ENCODE measurements at places on chromosomes 7 and 10.
A peak's percentile ranks its signal among the peaks of the same experiment; 100 is the strongest.

- no peak for DNase-seq
Observed at GRCh38 chr10:99850021-99850766, 67.8 kb downstream of the ABCC2 start.

- DNase-seq: peak; percentile 69
Observed at GRCh38 chr7:150898475-150899011, 46.2 kb downstream of the AOC1 start.

GRCh38 chr10:95661818-95662217 lies 5.3 kb upstream of the ALDH18A1 start:
- no peak for DNase-seq

- no peak for DNase-seq
Observed at GRCh38 chr10:102869258-102870198, at the start of gene AS3MT. Gene AS3MT (plus strand): TSS chr10:102869470. CDS start chr10:102869593, 123 bp downstream.

GRCh38 chr10:11443468-11444154 lies 167.8 kb downstream of the USP6NL start:
- DNase-seq: no peak

DNA sequence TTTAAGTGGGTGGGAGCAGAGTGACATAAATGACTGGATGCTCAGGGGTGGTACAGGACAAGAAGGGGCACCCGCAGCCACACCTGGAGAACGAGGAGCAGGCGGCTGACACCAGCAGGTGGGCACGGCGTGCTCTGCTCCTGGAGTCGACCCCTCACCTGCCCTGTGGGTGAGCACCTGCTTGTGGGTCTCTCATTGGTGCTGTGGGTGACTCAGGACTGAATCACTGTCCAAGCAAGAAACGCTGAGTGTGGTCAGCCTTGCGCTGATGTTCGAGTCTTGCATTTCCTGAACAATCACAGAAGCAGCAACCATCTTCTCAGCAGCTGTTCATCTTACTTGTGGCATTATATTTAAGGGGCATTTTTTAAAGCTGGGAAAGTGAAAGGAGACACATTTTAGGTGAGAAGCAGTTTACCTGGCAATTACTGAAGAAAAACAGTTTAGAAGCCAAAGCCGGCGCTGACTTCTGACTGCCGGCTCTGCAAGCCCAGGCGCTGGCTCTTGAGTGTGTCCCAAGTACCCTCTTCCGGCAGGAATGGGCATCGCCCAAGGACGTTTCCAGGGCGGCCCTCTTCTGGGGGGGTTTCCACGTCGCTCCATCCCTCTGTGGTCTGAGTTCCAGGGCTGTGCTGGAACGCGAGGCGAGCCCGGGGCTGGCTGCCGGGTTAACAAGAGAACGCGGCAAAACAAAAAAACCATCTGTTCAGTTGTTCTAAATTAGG lies 145.2 kb upstream of the PFKP start:
- no peak for DNase-seq

- DNase-seq: no peak
Observed at GRCh38 chr10:105974803-105975456, 1189.6 kb downstream of the SORCS1 start.

DNA sequence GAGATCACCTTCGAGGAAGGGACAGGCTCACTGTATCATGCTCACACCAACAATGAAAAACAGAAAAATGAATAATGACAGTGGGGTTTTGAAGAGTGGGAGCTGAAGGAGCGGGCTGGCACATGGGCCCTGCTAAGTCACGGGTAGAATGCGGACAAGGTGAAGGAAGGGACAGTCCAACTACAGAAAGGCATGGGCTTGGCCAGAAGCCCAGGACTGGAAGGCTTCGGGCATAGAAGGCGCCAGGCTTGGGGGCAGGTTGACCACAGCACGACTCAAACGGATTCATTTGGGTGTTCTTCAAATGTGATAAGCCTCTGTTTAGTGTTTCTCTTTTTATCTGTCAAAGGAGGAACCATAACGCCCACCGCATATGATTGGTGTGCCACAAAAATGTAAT lies 509.5 kb downstream of the CCSER2 start:
- no peak for DNase-seq

DNA sequence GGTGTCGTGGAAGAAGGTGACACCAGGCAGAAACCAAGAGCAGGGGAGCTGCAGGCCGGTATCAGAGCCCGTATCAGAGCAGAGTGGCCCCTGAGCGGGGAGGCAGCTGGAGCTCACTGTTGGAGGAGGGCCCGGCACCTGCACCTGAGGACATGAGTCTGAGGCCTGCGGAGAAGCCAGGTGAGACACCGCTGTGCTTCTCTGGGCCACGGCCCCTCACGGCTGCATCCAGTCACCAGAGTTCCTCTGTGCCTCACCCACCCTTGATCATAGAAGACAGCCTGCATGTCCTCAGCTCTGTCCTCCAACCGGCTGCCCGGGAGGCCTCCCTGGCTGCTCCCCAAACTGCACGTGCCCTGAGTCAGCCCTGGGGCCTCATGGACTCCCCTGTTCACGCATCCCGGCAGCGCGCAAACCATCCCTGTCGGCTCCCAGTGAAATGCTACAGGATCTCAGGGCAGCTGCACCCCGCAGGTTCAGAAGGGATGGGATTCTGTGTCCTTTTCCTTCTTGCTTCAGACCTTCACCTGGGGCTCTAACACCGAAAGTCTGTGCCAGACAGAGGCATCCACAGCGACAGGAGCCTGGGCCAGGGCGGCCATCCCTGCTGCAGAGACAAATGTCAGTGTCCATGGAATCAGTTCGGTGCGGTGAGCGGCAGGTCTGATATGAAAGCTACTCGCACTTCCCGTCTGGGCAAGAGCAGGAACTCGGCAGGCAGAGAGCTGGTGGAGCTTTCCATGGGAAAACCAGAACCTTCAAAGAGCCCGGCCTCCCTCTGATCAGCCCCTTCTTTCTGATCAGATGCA lies 111.9 kb upstream of the FAM20C start:
- no peak for DNase-seq

DNA sequence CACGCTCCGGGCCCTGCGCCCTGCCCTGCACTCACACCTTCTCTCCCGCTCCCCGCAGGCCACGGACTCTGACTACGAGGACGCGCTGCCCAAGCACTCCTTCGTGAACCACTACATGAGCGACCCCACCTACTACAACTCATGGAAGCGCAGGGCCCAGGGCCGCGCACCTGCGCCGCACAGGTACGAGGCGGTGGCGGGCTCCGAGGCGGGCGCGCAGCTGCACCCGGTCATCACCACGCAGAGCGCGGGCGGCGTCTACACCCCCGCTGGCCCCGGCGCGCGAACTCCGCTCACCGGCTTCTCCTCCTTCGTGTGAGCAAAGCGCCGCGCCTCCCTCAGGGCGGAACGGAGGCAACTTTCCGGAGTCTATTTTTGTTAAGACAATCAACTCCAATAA lies 417.0 kb upstream of the FOXK1 start:
- DNase-seq: no peak

GRCh38 chr7:151795168-151795811 lies 81.6 kb downstream of the PRKAG2 start:
- DNase-seq: no peak

DNA sequence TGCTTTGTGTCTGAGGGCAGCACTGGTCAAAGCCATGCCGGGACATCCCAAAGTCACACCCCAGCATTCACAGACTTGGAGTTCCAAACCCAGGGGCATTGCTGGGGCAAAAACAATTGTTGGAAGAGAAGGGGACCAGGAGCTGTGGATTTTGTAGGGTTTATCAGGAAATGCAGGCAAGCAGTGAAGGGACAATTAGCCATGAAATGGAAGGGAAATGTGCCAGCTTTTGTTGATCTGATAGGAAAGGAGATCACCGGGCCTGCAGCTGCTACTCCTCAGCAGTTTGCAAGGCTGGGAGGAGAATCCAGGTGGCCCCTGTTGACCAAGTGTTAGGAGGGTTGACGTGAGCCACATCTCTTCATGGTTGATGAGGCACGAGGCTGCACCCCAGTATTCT lies 2.5 kb upstream of the BRI3 start:
- DNase-seq: no peak

- no peak for DNase-seq
Observed at GRCh38 chr10:21516242-21517131, 9.0 kb downstream of the SKIDA1 start.

DNA sequence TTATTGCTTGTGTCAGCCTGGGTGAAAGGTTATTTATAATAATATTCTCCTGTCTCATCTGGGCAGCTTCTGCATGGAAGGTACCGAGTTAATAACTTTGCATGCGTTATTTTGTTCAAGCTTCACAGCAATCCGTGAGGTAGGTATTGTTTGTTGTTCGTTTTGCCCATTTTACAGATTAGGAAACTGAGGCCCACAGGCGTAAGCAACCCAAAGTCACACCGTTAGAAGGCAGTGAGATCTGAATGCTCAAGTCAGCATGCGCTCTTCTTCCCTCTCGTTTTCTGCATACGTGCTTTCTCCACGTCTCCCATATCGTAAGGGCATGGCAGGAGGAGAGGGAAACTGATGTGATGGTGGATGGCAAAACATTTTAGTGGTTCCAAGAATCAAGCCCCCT lies 34.1 kb downstream of the LHPP start:
- DNase-seq: no peak

- no peak for DNase-seq
Observed at GRCh38 chr7:150413640-150414081, 34.5 kb downstream of the ZNF775 start.

- no peak for DNase-seq
Observed at GRCh38 chr10:132229834-132230556, 43.2 kb downstream of the DPYSL4 start.

DNA sequence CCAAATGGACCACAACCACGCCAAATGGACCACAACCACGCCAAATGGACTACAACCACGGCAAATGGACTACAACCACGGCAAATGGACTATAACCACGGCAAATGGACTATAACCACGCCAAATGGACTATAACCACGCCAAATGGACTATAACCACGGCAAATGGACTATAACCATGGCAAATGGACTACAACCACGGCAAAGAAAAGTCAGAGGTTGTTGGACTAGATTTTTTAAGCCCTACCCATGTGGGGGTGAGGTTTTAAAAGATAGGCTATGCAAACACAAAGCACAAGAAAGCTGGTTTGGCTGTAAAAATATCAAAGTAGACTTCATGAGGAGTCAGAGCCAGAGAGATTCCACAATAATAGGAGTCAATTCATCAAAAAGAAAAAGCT lies 55.8 kb downstream of the NCAPG2 start:
- no peak for DNase-seq

DNA sequence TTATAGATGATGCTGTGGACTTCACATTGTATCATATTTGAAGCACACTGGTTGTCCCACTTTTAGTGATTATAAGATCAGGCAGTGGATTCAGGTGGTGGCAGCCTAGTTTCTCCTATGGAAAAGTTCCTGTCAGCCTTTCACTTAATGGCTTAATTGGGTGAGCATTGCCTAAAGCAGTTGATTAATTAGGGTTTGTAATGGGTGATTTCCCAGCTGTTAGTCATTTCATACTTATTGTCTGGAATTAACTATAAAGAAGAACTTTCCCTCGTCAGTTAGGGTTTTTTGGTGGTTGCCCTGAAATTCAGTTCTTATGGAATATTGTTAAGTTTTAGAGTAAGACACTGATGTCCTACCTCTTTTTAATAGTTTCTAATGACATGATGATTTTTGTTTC lies 78.8 kb downstream of the SLC25A40 start:
- DNase-seq: no peak

- DNase-seq: no peak
Observed at GRCh38 chr10:61438141-61438988, 14.8 kb downstream of the TMEM26 start.

DNA sequence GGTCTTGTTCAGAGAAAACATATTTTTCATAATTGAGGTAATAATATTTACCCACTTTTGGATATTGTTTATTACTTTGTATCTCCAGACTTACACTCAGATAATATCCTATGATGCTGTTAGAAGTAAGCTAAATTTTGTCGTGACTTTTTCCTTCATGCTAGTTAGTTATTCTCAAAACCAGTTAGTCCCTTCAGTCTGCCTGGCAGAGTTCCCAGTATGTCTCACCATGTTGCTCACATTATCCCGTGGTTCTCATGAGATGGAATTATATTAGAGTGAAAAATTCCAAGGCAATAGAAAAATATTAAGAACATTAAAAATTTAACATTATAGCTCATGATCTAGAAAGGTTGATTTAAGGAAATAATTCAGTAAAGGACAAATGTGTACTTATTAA lies 81.5 kb upstream of the SMIM30 start:
- no peak for DNase-seq

GRCh38 chr10:13231808-13232207 lies 2.4 kb downstream of the UCMA start:
- no peak for DNase-seq

DNA sequence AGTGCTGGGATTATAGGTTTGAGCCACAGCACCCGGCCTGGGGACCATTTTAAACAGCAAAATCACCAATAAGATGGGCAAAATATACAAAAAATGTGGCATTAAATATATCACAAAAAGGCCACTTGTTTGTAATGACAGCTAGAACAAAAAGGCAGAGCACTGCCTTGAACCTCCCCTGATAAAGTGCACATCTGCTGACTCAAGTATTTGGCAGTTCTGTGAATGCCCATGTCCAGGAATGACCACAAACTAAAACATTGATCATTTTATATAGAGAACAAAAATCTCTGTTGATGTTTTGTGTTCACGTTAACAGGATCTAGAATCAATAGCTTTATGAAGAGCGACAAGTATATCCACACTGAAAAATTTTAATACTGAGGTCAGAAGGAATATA lies 21.5 kb downstream of the HERC4 start:
- no peak for DNase-seq

DNA sequence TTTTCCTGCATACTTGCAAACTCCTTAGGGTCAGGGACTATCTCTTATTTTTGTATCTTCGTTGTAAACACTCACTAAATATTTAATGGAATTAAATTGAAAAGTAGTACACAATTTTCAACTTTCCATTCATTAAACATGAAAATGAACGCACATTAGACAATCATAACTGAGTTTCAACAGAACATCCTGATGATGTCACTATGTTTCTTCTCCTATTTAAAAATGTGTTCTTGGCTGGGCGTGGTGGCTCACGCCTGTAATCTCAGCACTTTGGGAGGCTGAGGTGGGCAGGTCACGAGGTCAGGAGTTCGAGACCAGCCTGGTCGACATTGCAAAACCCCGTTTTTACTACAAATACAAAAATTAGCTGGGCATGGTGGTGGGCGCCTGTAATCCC lies 14.1 kb upstream of the PURB start:
- DNase-seq: no peak

GRCh38 chr10:77686650-77687417 lies 49.2 kb upstream of the KCNMA1 start:
- DNase-seq: no peak

DNA sequence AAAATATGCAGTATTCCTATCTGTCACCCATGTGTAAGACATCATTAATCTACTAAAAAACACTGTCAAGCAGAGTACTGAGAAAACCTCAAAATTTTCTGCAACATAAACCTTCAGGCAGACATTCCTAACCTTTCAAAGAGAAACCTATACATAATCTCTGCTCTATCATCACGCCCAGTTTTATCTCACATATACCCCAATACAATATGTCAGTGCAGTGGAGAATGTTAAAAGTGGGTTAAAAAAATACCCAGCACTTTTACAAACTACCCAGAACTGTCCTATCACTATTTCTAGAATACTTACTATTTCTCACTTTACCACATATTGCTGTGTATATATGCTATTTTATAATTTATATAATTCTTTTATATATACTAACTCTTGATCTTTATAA lies 922.0 kb upstream of the SORCS1 start:
- no peak for DNase-seq
